Stimulated activated CD8-positive, alpha-beta memory T cell treated with anti-CD3 and anti-CD28 coated beads, Interleukin-7, amount 100 ng/mL, for 1 hour (primary cell): ENCODE measurements at places on chromosomes 7 and 10.

DNA sequence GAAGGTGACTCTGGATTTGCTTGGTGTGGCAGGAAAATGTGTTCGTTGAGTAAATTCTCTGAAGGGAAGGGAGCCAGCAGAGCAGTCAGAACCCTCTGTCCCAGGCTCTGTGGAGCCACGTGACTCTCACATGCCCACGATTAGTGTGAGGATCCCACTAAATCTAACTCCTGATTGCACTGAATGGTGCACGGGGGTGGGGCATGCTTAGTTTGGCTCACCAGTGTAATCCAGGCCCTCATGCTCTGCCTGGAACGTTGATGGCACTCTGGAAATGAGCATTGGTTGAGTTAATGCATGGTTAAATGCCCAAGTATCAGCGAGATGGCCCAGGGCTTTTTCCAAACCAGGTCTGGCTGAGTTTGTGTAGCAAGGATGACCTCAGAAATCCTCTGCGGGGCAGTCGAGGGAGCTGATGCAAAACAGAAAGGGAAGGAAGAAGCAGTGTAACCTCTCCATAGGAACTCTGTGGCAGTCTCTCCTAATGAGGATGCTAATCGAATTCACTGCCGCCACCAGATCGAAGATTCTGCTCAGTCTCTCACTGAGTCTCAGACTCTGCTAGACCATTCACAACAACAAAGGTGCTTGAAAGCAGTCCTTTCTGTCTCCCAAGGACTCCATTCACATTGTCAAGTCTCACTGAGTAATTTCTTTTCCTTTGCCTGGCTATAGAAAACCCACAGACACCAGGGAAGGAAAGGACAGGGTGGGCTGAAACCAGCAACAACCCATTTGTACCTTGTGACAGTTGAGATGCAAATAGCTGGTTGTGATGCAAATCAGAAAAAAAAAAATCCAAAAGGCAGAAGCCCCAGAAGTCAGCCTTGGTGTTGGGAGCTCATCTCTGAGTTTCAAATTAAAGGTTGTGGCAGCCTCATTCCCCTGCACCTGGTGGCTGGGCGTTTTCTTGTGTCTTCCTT lies 98.1 kb downstream of the C10orf105 start:
- DNase-seq = no peak

- peak; percentile 34 for DNase-seq
Observed at GRCh38 chr7:104943502-104944343, 70.3 kb upstream of the KMT2E start.

GRCh38 chr7:2510909-2511768 lies 8.4 kb upstream of the LFNG start:
- DNase-seq = no peak

DNA sequence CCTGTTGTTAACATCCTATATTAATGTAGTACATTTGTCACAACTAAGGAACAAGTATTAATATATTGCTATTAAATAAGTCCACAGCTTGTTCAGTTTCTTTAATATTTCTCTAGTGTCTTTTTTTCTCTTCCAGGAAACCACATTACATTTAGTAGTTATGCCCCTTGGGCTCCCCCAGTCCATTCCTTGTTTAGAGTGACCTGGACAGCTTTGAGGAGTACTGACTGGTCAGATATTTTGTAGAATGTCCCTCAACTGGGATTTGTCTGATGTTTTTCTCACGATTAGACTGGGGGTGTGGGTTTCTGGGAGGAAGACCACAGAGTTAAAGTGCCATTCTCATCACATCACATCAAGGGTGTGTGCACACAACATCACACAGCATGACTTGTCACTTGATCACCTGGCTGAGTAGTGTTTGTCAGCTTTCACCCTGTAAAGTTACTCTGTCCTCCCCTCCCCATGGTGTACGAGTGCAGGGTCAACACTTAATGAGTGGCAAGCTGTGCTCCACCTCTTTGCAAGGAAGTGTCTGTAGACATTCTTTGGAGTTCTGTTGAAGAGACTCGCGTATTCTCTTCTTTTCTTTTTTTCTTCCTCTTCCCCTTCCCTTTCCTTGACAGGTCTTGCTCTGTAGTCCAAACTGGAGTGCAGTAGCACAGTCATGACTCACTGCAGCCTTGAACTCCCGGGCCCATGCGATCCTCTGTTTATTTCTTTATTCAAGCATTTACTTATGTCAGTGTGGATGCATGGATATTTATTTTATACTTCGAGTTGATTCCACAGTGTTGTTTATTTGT lies 10.2 kb downstream of the LMTK2 start:
- no peak for DNase-seq

GRCh38 chr10:71696628-71697326 lies 22.8 kb downstream of the C10orf105 start:
- peak; percentile 39 for DNase-seq

DNA sequence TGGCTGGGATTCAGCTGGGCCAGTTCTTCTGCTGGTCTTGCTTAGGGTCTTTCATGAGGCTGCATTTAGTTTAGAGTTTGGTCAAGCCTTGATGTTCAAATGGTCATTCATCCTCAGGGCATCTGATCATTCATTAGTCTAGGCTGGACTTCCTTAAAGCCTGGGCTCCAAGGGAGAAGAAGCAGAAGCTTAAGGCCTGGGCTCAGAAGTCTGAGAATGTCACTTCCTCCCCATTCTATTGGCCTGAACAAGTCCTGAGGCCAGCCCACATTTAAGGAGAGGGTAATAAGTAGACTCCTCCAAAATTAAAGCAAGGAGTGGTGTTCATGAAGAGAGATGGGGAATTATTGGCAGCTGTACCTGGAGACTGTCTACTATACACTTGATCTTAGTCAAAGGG lies 193.2 kb upstream of the HABP2 start:
- no peak for DNase-seq

GRCh38 chr7:33556472-33556871 lies 348.9 kb upstream of the BMPER start:
- no peak for DNase-seq

- DNase-seq = no peak
Observed at GRCh38 chr10:125206623-125207022, 46.3 kb upstream of the CTBP2 start.

GRCh38 chr7:69656890-69657289 lies 58.6 kb downstream of the AUTS2 start:
- no peak for DNase-seq

DNA sequence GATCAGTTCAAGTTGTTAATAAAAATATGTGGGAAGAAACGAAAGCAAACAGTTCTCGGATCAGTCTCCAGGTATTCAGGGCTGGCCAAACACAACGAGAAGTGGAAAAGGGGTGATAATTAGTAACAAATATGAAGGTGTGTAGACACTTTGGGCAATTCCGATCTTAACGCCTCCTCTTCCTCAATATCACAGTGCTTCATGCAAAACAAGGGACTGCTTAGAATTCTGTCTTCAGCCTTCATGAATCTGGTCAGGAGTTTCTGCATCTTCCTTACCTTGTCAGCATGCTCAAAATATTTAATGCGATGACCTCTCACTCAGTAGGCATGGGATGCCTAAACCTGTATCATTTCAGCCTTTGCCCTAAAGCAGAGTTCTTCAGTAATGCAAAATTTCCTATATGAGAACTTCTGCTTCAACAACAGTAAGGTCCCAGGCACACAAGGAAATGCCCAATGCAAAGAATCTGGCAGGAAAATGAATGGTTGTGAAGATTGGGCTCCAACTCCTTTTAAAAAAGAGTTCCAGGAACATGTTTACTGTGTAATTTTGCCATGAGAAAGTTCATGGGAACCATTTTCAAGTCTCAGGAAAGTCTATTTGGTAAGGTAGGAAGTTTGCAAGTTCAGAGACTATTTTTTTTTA lies 23.4 kb upstream of the VAX1 start:
- no peak for DNase-seq

DNA sequence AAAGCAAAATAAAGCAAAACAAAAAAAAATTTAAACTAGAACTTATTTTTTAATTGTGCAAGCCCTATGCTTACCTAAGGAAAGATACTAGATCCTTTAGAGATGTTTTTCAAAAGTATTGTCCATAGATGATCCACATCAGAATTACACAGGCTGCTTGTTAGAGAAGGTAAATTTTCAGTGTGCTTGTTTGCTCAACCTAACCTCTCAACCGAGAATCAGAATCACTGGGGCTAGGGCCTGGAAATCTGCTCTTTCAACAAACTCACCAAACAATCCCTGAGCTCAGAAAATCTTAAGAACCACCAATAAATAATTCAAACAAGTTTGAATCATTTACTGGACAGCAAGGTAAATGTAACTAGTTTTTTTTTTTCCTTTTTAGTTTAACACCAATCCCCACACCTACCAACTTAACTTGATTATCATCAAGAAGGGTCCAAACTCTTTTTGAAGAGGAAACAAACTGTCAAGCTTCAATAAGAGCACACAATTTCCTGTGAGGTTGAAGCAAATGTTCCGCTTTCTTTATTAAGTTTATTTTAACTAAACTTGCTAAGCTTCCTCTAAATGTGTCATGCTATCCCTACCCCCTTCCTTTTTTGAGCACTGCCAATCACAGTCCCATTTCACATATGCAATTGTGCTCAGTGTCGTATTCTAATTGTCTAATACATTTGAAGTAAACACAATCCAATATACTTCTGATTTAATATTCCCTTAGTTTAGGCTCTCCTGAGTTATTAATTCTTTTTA lies 7.4 kb upstream of the TSPAN33 start:
- DNase-seq = no peak

GRCh38 chr7:142714375-142714774 lies 34.9 kb upstream of the PRSS1 start:
- DNase-seq = no peak

DNA sequence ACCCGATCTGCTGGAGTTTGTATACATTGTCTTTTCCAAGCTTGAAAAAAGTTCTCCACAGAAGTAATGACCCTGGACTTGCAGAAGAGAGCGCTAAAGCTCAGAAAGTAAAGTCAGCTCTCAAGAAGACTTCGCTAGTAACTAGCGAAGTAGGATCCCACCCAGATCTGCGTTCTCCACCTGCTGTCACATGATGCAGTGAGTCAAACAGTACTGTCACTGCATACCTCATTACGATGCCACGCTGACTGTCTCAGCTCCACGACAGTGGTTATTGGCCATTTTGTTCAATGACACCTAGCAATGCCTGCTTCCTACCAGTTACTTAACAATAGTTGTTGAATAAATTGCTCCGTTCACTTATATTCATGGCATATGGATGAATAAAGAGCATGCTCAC lies 29.7 kb upstream of the SEC61G start:
- no peak for DNase-seq

- no peak for DNase-seq
Observed at GRCh38 chr10:74072503-74072902, 74.6 kb downstream of the VCL start.
